ENCODE measurements at places on chromosomes 5 and 9.

- no peak for DNase-seq
Observed at GRCh38 chr5:72443883-72444282, 63.3 kb downstream of the ZNF366 start.

- DNase-seq, result no peak
Observed at GRCh38 chr5:114053372-114053771, 308.5 kb upstream of the KCNN2 start.

GRCh38 chr5:181088289-181088688 is 42.7 kb downstream of the OR2V1 start:
- DNase-seq, result no peak

GRCh38 chr5:156675395-156675794 is 174.7 kb upstream of the PPP1R2B start:
- no peak for DNase-seq

DNA sequence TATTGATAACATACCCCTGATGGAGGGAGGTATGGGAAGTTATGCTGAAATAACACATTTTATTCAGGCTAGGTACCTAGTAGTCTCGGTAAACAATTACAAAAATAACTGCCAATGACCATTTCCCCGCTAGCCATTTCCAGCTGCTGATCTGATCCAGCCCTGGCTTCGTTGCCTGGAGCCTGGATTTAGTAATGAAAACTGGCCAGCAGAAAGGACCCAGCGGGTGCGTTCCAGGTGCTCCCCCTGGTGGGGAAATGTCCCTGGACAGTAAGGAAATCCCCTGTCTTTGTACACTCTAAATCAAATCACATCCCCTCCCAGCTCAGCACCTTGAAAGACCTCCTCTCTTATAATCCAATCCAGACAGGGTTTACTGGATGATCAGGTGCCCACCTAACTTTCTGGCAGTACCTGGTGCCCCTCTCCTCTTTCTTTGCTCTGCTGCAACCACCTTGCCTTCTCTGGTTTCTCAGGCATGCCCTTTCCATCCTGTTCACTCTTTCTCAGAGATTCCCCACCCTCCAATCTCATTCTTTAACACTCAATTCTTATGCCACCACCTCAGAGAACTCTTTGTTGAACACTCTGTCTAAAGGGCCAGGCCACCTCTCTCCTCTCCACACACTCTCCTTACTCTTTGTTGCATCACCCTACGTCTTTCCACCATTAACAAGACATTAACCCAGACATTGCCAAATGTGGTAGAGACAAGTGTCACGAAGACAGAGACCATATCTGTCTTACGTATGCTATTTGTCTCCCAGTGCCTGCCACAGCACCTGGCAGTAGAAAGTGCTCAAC is 50.1 kb upstream of the SMAD5 start:
- DNase-seq, result peak; percentile 16

- DNase-seq, result no peak
Observed at GRCh38 chr5:78243639-78244038, 50.9 kb downstream of the AP3B1 start.

DNA sequence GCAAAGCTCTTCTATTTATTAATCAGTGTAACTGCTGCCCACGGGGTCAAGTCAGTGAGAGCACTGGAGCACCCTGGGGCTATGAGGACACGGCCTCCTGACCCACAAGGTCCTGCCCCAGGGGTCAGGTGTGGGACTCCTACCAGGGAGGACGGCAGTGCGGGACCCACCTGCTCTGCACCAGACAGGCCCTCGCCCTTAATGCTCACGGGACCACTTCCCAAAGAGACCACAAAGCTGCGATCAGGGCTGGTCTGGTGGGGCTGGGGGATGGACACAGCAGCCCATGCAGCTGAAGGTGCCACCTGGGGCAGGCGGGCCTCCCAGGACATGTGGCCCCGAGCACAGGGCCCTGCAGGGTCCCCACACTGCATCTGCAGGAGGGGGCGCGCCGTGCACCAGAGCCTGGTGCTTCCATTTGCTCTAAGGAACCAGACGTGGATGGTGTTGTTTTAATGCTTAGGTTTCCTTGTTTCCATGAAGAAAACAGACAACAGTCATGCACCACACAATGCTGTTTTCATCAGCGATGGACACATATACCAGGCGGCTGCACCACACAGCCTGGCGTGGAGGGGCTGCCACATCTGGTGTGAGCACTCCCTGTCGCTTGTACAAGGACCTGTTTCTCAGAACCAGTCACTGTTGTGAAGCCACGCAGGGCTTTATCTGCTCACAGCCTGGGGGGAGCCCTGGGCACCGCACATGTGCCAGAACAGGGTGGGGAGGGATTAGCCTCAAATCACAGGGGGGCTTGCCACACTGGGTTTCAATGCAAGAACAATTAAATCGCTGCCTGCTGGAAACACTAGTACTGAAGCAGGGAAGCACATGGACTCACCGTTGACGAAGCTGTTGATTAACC is 22.6 kb downstream of the CLPTM1L start:
- no peak for DNase-seq

DNA sequence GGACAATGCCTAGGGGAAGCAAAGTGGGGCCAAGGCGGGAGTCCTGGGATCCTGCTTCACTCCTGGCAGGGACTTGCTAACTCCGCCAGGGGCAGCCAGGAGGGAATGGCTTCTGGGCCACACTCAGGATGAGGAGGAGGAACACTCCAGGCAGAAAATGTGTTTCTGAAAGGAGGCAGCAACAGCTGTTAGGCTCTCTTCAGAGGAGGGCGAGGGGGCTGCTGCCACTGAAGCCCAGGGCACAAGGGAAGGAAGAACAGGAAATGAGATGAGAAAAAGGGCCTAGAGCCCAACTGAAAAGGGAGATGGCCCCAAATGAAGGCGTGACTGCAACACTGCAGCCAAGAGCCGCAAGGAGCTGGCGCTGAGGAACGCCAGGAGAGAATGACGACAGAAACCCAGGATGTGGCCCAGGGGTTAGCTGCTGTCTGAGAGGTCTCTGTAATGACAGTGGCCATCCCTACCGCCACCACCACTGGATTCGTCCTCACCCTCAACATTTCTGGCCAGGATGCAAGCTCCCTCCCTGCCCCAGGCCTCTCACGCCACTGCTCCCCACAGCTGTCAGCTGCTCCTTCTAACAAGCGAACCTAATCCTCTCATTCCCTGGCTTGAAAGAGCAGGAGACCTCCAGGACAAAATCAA is 15.8 kb downstream of the PSMB7 start:
- no peak for DNase-seq

DNA sequence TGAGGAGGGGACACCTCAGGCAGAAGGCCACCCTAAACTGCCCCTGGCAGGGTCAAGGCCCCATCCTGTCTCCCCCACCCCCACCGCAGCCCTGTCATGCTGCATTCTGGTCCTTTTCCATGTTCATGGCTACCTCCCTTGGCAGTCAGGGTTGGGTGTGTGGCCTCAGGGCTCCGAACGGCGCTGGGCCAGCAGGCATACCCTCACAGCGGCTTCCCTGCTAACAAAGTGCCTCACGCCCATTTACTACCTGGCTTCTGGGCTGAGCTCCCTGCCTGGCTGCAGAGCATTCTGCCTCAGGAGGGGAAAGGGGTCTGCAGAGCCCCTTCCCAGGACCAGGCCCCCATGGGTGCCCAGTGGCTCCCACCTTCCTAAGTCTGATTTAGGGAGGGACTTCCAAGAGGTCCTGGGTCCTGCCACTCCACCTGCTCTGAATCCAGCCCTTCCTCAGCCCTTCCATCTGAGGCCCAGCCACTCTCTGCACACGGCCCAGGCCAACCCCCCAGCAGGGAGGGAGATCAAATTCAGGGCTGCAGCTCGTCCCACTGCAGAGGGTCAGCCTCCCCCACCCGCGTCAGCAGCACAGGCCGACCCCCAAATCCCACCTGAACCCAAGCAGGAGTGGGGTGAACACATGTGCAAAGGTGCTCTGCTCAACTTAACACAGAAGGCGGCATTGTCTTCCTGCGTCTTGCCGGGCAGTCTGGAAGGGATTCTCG is 115.9 kb upstream of the PHYKPL start:
- DNase-seq, result no peak

DNA sequence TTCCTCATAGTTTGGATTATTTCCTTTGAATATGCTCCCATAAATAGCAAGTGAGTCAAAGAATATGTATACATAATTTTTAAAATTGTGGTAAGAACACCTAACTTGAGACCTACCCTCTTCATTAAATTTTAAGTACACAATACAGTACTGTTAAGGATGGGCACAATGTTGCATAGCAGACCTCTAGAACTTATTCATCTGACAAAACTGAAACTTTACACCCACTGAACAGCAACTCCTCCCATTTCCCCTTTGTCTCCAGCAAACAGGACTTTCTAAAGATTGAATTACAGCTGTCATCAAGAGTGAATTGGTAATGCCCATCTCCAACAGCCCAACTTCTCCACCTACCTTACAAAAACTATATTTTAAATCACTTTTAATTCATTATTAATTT is 388.9 kb downstream of the HTR1A start:
- DNase-seq, result no peak

DNA sequence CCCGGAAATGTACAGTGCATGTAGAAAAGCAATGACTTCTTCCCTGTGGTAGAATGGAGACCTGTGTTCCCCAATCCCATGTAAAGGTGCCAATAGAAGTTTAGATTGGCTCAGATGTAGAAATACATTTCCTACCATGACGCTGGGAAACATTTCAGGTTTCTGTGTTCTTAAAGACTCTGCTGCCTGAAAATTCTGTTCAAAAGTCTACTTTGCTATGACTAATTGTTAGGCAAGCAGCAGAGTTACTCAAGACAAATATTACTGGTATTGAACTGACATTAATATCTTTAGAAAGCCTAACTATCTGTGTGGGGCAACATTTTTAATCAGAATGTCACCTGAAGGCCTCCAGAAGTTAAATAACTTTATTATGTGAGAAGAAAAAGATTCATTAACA is 75.5 kb upstream of the ELL2 start:
- no peak for DNase-seq

GRCh38 chr5:107331312-107331711 is 339.4 kb downstream of the EFNA5 start:
- no peak for DNase-seq

DNA sequence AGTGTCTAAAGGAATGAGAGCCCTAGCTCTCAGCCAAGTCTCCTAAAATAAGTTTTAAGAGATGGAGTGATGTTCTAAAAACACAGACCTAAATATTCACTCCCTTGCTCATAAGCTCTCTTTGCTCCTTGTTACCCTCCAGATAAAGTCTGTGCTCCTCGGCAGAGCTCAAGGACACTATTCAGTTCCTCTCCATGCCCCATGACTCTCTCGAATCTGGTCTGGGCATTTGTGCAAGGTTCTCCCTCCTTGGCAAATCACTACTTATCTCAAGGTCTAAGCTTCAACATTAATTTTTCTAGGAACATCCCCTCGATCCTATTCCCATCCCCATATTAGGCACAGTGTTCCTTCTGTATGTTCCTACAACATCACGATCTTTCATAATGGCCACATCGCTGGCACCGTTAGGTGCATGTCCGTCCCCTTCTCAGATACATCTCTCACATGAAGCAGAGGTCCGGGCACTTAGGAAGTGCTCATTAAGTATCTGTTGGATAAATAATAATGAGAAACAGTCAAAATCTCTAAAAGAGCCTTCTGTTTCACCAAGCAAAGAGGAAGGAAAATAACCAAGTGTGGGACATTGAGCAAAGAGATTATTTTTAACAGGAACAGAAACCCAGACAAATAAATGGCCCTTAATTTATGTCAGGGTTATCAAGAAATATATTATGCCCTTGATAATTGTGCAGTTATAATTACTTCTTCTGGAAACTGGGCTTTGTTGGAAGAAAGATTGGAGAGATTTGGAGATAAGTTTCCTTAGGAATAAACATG is 85.9 kb upstream of the HTR4 start:
- DNase-seq, result no peak

DNA sequence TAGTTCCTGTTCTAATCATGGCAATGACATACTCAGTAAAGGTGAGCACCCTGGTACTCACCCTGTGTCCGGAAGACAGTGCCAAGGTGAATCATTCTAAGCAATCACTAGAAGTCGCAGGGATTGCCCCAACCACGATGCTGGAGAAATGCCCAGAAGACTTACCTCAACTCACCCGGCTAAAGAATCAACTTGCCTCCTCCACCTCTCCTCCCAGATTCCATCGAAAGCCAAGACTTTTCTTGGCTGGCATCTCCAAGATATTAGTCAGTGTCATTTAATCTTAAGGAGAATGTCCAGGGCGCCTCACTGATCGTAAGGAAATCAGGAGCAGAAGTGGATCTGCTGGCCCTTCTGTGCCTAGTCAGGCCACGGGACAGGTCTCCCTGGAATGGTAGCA is 204.9 kb downstream of the ERCC6L2 start:
- DNase-seq, result no peak

- DNase-seq, result no peak
Observed at GRCh38 chr5:151154931-151155774, 2.4 kb downstream of the ANXA6 start.

DNA sequence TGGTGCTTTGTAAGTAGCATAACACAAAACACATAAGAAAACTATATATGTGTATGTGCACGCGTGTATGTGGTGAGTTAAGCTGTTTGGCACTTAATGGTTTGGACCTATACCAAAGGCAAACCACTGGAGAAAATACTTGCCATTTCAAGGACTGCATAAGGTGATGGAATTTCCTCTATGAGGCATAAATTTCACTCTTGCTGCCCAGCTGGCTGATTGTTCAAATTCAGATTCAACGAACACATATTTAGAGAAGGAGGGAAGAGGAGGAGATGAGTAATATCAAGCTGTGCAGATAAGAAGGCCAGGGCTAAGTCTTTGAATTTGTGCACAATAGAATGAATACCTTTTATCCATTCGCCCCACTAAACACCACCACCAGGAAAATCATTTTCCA is 470.6 kb upstream of the MPDZ start:
- DNase-seq, result no peak

- no peak for DNase-seq
Observed at GRCh38 chr5:159821461-159821940, 94.8 kb upstream of the ADRA1B start.
